LHCN-M2 (cell line): ENCODE measurements at places on chromosomes 12 and 14. TPM values are rescaled to one million over a fixed set of nuclear protein-coding genes. Genes with fewer than 3 reads are reported as not detected.

GRCh38 chr12:89051065-89051677 lies 301.1 kb downstream of the DUSP6 start:
- peak; percentile 72 for DNase-seq

- DNase-seq: no peak
These were observed 417.5 kb downstream of the NPAS3 start for GRCh38 chr14:33356181-33356580.

DNA sequence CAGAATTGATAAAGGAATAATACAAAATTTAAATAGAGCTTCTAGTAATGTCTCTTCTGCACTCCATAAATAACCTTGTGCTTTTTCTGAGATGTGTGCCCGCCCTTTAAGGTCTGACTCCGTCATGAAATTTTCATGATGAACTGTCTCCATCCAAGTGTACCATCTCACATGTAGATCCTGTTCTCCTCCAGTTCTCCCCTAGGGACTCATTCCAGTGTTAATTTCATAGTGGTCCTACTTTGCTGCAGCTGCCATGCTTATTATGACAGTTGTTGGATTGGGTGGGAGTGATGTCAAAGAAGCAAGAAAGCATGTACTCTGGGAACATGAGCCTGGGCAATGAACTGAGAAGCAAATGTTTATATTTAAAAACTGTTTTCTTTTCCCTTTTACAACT lies 442.5 kb upstream of the PDE3A start:
- peak; percentile 24 for DNase-seq

DNA sequence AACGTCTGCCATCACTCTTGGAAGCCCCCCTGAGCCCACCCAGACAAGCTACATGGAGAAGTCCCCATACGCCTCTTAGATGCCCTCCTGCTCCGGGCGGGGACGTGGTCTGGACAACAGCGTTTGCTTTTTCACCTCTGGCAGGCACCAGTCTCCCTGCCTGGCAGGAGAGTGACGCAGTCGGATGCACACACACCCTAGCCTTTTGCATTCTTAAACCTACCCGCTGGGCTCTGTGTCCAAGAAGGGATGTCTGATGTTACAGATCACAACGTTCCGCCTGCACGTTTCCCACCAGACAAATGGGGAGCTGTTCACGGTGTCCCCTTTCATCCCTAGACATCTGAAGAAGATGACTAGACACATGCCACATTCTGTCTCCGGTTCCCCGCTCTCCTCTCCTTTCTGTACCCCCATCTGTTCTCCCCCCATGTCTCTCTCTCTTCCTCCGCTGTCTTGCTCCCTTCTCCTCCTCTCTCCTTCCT lies 100.2 kb downstream of the RIMBP2 start:
- DNase-seq: no peak

DNA sequence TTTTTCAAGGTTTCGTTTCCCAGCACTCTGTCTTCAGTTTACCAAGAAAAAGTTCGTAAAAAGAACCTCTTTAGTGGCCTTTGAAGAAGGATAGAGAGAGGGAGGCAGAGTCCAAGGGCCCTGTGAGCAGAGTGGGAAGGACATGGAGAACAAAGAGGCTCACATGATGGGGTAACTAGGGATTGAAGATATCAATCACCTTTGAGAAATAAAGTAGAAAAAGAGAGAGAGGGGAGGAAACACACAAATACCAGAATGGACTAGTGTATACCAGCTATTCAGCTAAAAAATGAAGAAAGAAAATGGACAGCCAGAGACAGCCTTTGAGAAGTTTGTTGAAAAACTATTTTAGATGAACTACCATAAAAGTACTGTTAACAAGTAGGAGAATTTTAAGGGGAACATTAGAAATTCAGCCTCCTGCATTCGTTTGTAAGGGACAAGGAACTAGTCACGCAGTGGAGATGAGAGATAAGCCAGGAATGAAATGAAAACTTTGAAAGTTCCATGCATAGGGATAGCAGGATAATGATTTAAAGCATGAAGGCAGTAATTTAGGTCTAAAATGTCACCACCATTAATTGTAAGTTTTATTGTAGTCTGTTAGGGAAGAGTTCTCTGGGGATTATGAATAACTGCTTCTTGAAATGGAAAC lies 82.1 kb downstream of the SPTSSA start:
- no peak for DNase-seq

DNA sequence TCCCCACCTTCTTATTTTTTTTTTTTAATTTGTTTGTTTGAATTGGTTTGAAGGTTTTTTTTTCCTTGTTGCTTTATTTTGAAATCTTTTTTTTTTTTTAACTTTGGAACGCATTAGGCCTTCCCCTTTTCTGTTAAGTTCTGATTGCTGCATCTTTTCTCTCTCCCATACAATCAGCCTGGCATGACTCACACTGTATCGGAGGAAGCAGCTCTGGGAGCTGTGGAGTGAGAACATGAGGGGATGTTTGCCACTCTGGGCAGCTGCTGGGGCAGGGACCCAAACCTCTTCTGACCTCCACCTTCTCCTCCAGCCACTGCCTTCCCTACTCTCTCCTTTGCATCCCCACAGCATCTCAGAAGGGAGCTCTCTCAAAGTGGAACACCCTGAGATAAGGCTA lies 160.3 kb upstream of the FKBP4 start:
- DNase-seq: no peak

DNA sequence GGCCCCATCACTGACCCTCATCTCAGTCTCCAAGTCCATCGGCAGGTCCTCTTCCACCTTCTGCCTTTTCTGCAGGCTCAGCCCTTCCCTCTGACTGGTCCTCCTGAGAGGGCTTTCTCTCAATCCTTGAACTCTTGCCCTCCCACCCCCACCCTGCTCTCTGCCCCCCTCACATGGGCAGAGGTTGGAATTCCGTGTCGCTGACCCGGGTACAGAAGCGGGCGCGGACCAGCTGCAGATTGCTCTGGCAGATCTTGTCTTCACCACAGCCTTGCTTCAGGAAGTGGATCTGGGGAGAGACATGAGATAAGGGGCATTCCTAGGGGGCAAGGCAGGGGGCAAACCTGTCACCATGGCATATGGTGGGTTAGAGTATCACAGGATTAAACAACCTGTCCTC lies 12.4 kb downstream of the ITGA7 start:
- no peak for DNase-seq

The IL31 gene
- not detected in 2 replicates for total RNA-seq
